ENCODE measurements at places on chromosomes 13 and 19.

DNA sequence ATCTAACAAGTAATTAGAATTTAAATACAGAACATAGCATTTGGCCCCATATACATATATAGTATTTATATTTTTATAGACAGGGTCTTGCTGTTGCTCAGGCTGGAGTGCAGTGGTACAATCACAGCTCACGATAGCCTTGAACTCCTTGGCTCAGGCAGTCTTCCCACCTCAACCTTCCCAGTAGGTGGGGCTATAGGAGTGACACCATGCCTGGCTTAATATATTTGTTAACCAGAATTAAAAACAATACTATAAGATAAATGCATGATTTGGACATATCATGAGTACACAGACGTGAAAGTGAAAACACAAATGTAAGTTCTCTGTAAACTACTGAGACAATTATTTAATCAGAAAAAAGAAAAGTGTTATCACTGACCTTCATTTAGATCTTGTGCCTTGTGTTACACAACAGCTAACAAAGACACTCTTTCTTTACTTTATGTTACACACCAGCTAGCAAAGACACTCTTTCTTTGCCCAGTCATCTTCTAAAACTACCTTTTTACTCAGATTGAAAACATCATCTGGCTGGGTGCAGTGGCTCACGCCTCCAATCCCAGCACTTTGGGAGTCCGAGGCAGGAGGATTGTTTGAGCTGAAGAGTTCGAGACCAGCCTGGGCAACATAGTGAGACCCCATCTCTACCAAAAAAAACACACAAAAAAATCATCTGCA, 22.6 kb downstream of the CARS2 start:
- no peak for DNase-seq

GRCh38 chr13:85316506-85317025, 482.7 kb downstream of the SLITRK6 start:
- no peak for DNase-seq

GRCh38 chr13:30648522-30649012, 30.8 kb downstream of the USPL1 start:
- no peak for DNase-seq

DNA sequence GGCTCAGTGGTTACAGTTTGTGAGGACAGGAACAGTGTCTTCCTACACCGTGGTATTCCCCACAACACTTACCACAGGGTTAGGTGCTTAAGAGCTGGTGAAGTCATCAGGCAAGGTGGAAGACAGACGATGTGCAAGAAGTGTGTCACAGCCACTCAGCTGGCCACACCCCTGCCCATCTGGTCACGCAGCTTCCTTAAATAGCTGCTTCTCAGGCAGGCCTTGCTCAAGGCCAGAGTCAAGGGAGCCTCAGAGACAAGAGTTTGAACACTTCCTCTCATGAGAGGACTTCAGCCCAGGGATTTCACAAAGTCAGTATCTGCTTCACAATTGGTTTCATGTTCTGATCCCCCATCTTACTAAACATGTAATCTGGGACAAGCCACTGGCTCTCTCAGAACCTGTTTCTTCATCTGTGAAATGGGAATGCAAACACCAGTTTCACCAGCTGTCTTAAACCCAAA, 80.3 kb upstream of the FRY start:
- DNase-seq, result peak; percentile 43

- DNase-seq, result no peak
Observed at GRCh38 chr19:5669212-5669611, 11.1 kb downstream of the MICOS13 start.

- no peak for DNase-seq
Observed at GRCh38 chr13:105907319-105908019, 628.0 kb downstream of the EFNB2 start.
